Uterus (tissue), 4 donors: ENCODE measurements at places on chromosomes 6 and 20. TPM values are rescaled to one million over a fixed set of nuclear protein-coding genes. Genes with fewer than 3 reads are reported as not detected.
A peak's percentile ranks its signal among the peaks of the same experiment; 100 is the strongest.

DNA sequence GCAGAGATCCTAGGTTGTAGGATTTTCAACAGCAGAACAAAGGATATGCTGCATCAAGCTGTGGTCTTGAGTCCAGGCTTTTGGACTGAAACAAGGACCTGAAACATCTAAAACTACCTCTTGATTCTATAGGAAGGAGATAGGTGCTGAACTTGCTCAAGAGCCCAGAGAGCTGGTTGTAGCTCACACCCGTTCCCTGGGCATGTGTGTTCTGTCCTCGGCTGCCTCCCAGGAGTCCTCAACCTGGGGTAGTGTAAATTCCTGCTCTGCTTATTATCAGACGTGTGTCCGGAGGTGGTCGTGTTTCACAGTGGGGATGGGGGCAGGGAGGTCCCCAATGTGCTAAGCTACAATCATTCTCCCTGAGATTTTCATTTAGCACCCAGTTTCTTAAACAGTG is 4.8 kb downstream of the NOP56 start:
- no peaks in the 10 kb centered on the region for H3K27me3 ChIP-seq
- no peak overlapping the region for H3K4me3 ChIP-seq
- no peaks in the 10 kb centered on the region for H3K36me3 ChIP-seq
- H3K4me1 ChIP-seq = peaks cover 10% of the 10 kb centered on the region

- no peaks in the 10 kb centered on the region for H3K36me3 ChIP-seq
- H3K4me3 ChIP-seq = no peak overlapping the region
- no peak for DNase-seq
- H3K4me1 ChIP-seq = no peaks in the 10 kb centered on the region
- H3K27ac ChIP-seq = no peak overlapping the region
Observed at GRCh38 chr20:50041246-50041873, 58.6 kb downstream of the SNAI1 start.

GRCh38 chr6:166592821-166593220 is 6.3 kb upstream of the RAMACL start:
- DNase-seq = no peak
- no peaks in the 10 kb centered on the region for H3K27me3 ChIP-seq
- H3K27ac ChIP-seq = no peak overlapping the region

GRCh38 chr20:22795433-22795832 is 211.1 kb upstream of the FOXA2 start:
- H3K4me1 ChIP-seq = no peaks in the 10 kb centered on the region
- DNase-seq = no peak
- no peak overlapping the region for H3K4me3 ChIP-seq
- no peaks in the 10 kb centered on the region for H3K27me3 ChIP-seq
- peak overlapping the region; percentile 69 for H3K27ac ChIP-seq

GRCh38 chr20:57157106-57157691 is 109.2 kb downstream of the BMP7 start:
- no peaks in the 10 kb centered on the region for H3K36me3 ChIP-seq
- no peak overlapping the region for H3K27ac ChIP-seq
- no peaks in the 10 kb centered on the region for H3K27me3 ChIP-seq

GRCh38 chr6:33857093-33857931 is 53.5 kb upstream of the MLN start:
- no peak overlapping the region for H3K27ac ChIP-seq
- DNase-seq = no peak
- H3K27me3 ChIP-seq = no peaks in the 10 kb centered on the region

- H3K36me3 ChIP-seq = no peaks in the 10 kb centered on the region
- no peak overlapping the region for H3K27ac ChIP-seq
- DNase-seq = no peak
- H3K4me1 ChIP-seq = no peaks in the 10 kb centered on the region
- no peak overlapping the region for H3K4me3 ChIP-seq
- no peaks in the 10 kb centered on the region for H3K27me3 ChIP-seq
Observed at GRCh38 chr20:57589728-57590484, 29.0 kb downstream of the PCK1 start.

GRCh38 chr6:149815788-149816187 is 48.4 kb downstream of the LRP11 start:
- H3K27ac ChIP-seq = no peak overlapping the region
- H3K36me3 ChIP-seq = no peaks in the 10 kb centered on the region
- H3K4me1 ChIP-seq = no peaks in the 10 kb centered on the region
- H3K4me3 ChIP-seq = no peak overlapping the region

DNA sequence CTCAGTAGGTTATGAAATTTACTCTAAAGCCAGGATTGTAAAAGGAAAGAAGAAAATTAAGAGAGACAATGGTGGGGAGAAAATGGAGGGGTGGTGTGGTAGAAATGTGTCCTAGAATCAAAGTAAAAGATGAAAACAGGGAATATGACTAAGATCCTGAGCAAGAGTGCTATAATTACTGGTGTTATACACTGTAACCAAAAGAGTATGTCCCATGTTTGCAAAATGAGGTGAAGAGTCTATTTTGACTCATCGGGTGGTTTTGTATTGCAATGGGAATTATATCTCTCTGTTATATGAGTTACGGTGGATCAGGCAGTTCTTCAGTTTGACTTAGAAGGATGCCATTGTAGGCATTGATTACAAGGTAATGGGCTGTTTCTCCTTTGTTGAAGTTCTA is 8.5 kb downstream of the L3MBTL3 start:
- no peaks in the 10 kb centered on the region for H3K36me3 ChIP-seq
- H3K4me1 ChIP-seq = no peaks in the 10 kb centered on the region
- no peak for DNase-seq
- H3K27ac ChIP-seq = no peak overlapping the region

DNA sequence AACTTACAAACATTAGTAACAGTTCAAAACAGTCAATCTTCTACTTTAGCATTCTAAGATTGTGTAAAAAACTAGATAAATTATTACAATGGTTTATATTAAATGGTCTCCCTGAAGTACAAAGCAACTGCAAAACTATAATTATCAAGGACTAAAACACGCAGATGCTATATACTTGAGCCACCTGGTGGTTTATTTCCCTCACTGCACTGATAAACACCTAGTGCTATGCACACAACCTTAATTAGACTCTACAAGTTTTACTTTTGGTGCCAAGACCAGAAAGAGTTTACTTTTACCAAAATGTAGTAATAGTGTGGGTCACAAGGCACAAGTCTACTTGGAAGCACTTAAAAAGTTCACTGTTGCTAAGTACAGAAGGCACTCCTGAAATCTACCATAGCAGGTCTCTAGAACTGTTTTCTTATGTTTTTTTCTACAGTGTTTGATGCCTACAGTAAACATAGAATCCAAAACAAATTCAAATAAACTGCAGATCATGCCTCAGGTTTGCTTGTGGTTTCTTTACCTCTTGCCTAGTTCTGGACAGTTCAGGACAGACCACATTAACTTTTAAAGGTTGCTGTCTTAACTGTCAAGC is 49.2 kb downstream of the GMDS start:
- H3K27ac ChIP-seq = no peak overlapping the region
- H3K27me3 ChIP-seq = no peaks in the 10 kb centered on the region
- no peaks in the 10 kb centered on the region for H3K36me3 ChIP-seq

- H3K4me3 ChIP-seq = no peak overlapping the region
- no peaks in the 10 kb centered on the region for H3K36me3 ChIP-seq
- no peaks in the 10 kb centered on the region for H3K4me1 ChIP-seq
Observed at GRCh38 chr6:13941902-13942301, 17.1 kb downstream of the RNF182 start.

GRCh38 chr20:18513208-18513607 is 5.5 kb downstream of the SEC23B start:
- H3K4me3 ChIP-seq = no peak overlapping the region
- no peaks in the 10 kb centered on the region for H3K27me3 ChIP-seq
- H3K36me3 ChIP-seq = no peaks in the 10 kb centered on the region
- H3K27ac ChIP-seq = no peak overlapping the region
- no peak for DNase-seq
- no peaks in the 10 kb centered on the region for H3K4me1 ChIP-seq

PNPLA1 gene
- total RNA-seq = not detected

MRAP2 gene
- total RNA-seq = not detected

TSPO2 gene
- total RNA-seq = not detected

KCNK16 gene
- total RNA-seq = not detected

NCR2 gene
- total RNA-seq = not detected

DEF6 gene
- total RNA-seq = 1.2 TPM
